Left lung (tissue), 14 donors: ENCODE measurements at places on chromosomes 7 and 10. TPM values are rescaled to one million over a fixed set of nuclear protein-coding genes. Genes with fewer than 3 reads are reported as not detected.

Gene TMEM60
- total RNA-seq: 22.1 TPM

Gene MRPS16
- total RNA-seq: 83.6 TPM

Gene HECW1
- 1.4 TPM for total RNA-seq

DNA sequence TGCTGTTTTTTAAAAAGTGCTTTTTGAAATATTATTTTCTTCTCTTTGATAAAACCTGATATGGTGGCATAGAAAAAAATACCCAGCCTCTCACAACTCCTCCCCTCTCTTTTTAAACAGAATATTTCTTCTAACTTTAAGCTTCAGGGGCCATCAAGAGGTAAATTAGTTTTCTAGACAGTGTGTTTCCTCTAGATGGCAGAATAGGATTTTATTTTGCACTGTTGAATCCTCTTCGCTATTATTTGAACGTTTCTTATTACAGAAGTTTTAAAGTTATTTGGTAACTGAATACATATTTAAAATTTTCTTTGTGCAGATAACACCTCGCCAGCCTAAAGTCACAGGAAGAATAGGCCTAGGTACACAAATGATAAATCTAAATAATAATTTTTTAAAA is 30.3 kb downstream of the ARL5B start:
- DNase-seq: no peak

- no peak for DNase-seq
These were observed 5.4 kb downstream of the ANKIB1 start for GRCh38 chr7:92251181-92251580.

DNA sequence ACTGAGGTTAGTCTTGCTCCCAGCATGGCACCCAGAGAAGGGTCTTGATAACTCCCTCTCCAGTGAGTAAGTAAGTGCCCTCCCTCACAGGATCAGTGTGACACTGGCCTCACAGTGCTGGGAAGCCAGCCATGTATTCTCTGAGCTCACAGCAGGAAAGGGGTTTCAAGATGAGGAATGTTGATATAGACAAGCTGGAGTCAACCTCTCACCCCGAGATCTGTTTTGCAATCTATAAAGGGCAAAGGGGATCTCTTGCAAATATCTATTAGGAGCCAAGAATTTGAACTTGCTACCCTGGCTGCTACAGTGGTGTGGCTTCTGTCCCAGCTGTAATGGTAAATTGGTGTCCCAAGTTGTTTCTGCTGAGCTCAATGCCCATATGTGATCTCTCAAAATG is 70.2 kb upstream of the ADAM12 start:
- DNase-seq: no peak

DNA sequence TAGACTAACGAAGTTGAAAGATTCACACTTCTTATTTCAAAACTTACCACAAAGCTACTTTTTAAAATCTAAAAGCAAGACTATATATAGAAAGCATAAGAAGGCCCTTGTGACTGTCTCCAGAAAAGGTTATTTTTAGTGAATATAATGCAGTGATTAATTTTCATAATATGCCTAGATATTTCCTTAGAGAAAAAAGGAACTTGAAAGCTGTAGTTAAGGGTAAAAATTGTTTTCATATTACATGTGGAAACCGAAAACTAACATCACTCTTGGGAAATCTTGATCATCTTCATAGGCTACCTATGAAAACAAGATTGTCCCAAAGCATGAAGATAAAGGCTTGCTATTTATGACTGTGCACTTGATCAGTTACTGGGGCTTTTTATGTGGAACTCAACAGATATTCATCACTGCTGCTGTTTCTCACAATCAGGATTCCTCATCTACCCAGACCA is 223.2 kb downstream of the SH2D4B start:
- no peak for DNase-seq

- DNase-seq: no peak
These were observed 393.0 kb downstream of the NRG3 start for GRCh38 chr10:82267960-82268359.

- no peak for DNase-seq
These were observed 168.6 kb downstream of the NRP1 start for GRCh38 chr10:33165911-33166310.

GRCh38 chr10:63515002-63515763 is 6.0 kb upstream of the REEP3 start:
- no peak for DNase-seq
